Astrocyte of the hippocampus (primary cell): ENCODE measurements at places on chromosomes 13 and 19.

GRCh38 chr13:86464193-86464592 lies 665.0 kb upstream of the SLITRK6 start:
- DNase-seq: no peak

DNA sequence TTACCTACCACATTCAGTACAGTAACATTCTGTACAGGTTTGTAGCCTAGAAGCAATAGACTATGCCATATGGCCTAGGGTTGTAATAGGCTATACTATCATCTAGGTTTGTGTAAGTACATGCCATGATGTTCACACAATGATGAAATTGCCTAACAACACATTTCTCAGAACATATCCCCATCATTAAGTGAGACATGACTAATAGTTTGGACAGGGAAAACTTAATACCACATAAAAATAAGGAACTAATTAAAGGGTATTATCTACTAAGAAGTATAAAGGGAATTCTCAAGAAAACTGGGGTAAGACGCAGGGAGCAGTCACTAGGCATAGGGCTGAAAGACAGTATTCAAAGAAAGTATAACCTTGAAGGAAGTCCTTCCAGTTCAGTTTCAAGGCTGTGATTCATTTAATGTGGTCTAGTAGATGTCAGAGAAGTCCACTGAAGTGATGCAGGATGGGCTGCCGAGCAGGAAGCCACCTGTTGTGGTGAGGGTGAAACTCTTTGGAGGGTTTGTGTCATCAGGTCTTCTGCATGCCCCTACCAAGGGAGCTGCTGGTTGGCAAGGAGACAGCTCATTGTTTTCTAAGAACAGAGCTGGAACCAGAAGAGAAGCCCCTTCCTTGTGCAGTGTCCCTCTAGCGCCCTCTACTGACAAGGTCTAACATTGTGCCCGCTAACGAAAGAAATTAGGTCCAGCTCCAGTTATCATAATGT lies 122.9 kb downstream of the OLFM4 start:
- peak; percentile 55 for DNase-seq

GRCh38 chr19:30085394-30085793 lies 143.4 kb downstream of the URI1 start:
- DNase-seq: peak; percentile 65

GRCh38 chr13:20988909-20989655 lies 72.3 kb downstream of the LATS2 start:
- DNase-seq: no peak

- no peak for DNase-seq
Measured at GRCh38 chr19:29422486-29423085, 103.2 kb upstream of the VSTM2B start.

DNA sequence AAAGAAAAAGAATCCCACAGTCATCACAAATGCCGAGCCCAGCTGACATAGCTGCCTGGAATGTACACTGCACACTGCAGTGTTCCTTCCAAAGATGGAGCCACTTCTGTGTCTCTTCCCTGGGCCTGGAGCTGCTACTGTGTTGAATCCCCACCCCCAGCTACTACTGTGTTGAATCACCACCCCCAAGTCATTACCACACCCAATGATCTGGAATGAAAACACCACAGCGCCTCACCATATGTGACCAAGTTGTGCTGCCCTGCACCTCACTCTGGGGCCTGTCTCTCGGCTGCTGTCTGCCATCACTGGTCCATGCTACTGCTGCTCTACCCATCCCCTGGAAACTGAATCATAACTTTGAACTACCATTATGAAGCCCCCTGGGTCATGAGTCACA lies 861.2 kb downstream of the UQCRFS1 start:
- DNase-seq: peak; percentile 5

DNA sequence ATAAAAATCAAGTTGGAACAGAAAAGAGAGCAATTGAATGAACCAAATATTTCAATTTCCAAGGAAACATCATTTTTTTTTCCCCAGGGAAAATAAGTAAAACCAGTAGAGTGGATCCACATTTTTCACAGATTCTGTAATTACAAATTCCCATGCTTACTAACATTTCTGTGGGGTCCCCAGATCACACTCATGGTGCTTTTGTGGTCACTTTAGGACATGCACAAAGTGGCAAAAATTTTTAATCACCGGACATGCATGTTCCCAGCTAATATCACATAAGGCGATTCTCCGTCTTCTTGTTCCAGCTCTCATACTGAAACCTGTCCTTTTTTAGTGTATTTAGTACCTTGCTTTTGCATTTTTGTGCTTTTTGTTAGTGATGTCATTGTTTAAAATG lies 748.2 kb upstream of the SLITRK1 start:
- DNase-seq: no peak

DNA sequence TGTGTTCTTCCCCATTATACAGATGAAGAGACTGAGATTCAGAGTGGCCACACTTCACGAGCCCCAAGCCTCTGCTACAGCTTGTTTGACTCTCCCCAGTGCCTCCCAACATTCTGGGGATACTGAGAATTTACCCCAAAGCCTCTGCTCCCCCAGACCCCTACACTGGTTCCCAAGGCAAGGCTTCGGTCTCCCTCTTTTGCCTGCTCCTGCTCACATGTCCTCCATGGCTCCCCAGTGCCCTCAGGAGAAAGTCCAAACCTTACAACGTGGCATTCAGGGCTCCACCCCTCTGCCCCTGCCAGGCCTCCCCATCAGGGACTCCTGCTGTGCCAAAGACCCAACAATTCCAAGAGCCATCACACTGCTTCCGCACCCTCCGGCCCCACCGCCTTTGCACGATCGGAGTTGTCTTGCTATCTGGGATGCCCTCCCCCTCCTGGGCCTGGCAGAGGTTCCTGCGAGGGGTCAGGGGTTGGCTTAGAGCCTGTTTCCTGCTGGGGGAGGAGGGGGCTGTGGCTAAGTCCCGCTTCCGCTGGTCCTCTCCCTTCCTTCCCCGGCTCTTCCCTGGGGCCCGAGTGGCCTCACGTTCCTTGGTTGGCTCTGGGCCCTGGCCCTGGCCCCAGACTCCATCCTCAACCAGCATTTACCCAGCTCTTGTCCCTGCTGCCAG lies 15.4 kb downstream of the GTPBP3 start:
- no peak for DNase-seq

DNA sequence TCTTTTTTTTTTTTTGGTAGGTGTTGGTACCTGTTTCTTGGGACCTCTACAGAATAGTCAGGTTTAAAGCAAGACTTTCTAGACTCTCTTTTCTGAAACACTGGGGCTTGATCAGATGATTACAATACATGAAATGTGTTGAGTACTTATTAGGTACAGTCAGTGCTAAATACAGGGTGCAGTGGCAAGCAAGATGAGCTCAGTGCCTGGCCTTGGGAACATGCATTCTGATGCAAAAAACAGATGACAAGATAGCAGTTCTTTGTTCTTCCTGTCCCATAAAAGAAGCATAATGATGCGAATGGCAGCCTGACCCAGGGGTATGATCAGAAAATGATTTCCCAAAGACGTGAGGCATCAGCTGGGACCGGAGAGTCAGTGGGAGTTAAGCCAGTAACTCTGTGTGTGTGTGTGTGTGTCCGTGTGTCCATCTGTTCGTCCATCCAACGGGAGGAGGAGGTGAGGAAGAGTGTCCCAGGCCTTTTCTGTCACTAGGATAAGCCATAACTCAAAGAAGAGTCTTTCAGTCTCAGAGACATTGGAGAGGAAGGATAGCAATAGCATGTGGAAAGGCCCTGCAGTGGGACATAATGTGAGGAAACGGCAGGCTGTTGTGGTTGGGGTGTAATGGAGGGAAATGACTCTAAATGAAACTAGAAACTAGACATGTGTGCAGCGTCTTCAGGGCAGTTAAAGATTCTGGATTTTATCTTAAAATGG lies 32.2 kb downstream of the SLAIN1 start:
- DNase-seq: no peak

DNA sequence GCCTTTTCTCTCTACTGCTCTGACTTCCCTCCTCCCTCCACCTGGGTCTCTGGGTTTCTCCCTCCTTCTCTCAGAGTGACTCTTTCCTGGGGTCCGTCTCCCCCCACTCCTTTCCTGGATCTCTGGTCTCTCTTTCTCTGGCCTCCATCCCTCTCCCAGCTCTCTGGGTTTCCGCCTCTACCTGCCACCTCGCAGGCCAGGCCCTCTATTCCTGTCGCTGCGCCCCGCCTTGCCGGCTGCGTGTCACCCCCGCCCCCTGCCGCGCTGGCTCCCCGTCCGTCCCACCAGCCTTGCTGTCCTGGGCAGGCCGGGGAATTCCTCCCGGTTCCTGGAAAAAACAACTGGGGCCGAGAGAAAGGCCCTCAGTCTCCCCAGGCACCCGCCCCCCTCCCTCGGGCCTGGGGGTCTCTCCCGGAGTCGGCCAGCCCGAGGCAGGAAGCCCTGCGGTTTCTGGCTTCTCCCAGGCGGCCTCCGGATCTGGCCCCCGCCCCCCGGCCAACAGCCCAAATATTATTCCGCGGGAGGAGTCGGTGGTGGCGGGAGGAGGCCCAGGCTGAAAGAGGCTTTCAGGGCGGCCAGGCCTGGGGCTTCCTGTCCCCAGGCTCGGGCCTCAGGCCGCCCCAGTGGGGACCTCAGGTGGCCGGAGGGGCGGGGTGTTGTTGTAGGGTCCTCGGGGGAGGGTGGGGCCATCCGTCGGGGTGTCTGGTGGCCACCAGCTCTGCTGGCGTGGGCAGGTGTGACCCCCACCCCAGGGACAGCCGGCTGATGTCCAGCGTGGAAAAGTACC lies 9.3 kb downstream of the IRF2BP1 start:
- peak; percentile 78 for DNase-seq

DNA sequence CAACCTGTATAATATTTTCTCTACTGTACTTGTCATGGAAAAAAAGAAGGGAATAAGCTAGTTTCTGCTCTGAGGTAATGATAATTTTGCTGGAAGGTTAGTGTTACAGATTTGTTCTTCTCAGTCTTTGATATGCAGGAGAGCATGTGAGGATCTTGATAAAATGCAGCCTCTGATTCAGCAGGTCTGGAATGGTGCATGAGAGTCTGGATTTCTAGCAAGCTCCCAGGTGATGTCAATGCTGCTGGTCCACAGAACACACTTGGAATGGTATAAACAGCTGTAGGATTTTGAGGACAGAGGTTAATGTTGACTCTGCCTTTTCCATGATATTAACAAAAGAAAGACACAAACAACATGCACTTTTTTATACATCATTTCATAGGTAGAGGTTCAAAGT lies 173.6 kb downstream of the NDFIP2 start:
- DNase-seq: peak; percentile 14

DNA sequence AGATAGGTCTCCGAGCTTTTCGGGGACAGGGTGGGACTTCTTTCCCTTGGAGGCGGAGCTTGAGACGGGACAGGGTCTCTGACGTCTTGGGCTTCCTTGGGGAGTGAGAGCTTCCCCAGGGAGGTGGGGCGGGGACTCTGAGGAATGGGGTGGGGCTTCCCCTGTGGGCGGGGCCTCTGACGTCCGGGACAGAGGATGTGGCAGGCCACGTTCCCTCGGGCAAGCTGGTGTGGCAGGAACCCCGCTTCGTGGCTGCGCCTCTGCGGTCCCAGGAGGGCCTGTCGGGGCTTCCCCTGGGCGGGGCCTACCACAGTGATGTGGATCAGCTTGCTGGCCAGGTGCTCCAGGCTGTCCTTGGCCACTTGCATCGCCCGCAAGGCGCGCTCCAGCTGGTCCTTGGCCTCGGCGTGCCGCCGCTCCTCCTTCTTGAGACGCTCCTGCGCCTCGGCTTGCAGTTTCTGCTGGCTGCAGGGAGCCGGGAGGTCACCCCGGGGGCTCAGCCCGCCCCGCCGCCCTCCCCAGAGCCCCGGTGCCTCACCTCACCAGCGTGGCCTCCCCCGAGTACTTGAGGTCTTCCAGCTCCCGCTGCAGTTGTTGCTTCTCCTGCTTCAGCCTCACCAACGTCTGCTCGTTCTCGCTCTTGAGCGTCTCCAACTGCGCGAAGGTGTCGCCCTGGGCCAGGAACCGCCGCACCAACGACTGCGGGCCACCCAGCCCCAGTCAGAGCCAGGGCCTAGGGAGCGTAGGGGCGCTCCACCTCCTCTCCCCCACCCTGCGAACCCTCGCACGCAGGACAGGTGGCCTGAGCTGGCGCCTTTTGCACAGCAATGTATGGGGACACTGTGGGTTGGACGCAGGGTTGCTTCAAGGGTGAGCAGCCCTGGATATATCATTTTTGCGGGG lies 3.3 kb upstream of the RGL3 start:
- peak; percentile 38 for DNase-seq

GRCh38 chr13:111344471-111345191 lies 24.2 kb downstream of the TEX29 start:
- peak; percentile 38 for DNase-seq

- DNase-seq: no peak
Measured at GRCh38 chr13:51955281-51955771, 55.9 kb downstream of the ATP7B start.

DNA sequence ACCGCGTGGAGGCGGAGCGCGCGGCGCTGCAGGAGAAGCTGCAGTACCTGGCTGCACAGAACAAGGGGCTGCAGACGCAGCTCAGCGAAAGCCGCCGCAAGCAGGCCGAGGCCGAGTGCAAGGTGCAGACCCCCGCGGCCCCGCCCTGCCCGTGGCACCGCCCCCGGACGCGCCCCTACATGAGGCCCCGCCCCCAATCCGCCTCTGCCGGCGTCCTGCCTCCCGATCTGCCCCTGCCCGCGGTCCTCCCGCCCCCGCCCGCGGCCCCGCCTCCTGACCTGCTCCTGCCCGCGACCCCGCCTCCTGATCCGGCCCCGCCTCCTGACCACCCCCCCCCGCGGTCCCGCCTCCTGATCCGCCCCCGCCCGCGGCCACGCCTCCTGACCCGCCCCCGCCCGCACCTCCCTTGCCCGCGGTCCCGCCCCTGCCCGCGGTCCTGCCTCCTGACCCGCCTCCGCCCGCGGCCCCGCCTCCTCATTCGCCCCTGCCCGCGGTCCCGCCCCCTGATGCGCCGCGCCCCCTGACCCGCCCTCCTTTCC lies 11.7 kb downstream of the PRR36 start:
- DNase-seq: peak; percentile 84
